Purkinje cell (primary cell): ENCODE measurements at places on chromosomes 12 and 14. TPM values are rescaled to one million over a fixed set of nuclear protein-coding genes. Genes with fewer than 3 reads are reported as not detected.

The EXD2 gene
- 11.6 and 15.7 TPM in 2 replicates for polyA plus RNA-seq

The RCOR1 gene
- polyA plus RNA-seq, result 1.1 and 2.1 TPM in 2 replicates

The DNAJC22 gene
- not detected in 2 replicates for polyA plus RNA-seq

The KCNK13 gene
- polyA plus RNA-seq, result 0.59 and 1.0 TPM in 2 replicates

The GDF3 gene
- not detected in 2 replicates for polyA plus RNA-seq

The RPGRIP1 gene
- polyA plus RNA-seq, result 0.74 and 6.9 TPM in 2 replicates

The GPRC5D gene
- polyA plus RNA-seq, result not detected in 2 replicates

The IRAK3 gene
- polyA plus RNA-seq, result 2.1 and 2.6 TPM in 2 replicates
